ENCODE measurements at places on chromosomes 7 and 10.

DNA sequence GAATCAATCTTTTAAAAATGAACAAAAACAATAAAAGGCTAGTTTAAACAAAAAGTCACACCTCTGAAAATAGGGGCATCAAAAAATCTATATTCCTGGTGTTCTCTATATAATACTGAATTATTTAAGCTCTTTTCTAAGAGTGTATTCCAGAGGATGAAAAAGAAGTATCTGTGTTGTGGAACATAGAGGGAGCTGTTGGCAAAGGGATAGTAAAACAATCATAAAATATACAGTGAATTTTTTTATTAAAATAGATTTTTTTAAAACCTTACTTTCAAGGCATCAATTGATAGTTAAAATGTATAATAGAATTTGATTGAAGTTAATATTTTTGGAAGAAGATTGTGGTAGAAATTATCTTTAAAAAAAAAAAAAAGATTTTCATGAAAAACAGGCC, 1409.1 kb upstream of the CELF2 start:
- no peak for DNase-seq

GRCh38 chr7:134351424-134351823, 34.7 kb upstream of the SLC35B4 start:
- no peak for DNase-seq

DNA sequence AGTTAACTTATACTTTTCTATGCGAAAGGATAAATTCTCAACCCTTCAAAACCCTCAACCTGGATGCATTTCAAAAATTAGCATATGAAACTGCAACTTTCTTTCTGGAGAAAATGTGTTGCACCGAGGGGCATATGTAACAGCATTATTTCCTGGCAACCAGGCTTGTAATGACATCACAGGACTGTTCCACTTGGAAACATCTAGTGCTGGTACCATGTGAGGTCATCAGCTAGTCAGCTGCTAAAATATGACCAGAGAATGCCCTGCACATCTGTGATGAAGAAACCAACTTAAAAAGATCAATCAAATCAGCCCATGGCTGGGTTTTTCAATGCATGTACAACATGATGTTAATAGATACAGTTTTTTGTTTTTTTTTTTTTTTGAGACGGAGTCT, 40.0 kb downstream of the FGFR2 start:
- no peak for DNase-seq

DNA sequence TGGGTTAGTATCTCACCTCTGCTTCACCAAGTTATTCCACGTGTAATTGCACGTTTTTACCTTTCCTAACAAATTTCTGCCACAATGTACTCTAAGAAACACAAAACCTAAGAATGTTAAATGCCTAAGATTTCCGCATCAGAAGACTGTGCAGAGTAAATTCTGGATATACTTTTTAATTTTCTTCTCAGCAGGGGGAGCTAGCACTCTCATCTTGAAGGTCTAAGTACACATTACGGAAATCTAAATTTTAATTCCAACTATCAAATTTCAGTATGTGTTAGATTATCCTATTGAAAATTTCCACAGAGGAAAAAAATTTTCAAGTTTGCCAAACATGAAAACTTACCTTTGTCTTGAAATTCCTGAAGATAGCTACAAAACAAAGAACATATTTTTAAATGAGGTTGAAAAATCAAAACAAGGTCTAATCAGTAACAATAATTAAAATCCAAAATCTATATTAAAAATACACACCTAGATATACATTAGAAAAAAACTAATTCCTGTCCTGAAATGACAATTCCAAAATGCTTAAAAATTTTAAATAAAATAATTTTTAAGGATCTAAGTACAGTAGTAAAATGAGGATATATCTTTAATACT, 10.5 kb downstream of the SKAP2 start:
- DNase-seq: no peak

DNA sequence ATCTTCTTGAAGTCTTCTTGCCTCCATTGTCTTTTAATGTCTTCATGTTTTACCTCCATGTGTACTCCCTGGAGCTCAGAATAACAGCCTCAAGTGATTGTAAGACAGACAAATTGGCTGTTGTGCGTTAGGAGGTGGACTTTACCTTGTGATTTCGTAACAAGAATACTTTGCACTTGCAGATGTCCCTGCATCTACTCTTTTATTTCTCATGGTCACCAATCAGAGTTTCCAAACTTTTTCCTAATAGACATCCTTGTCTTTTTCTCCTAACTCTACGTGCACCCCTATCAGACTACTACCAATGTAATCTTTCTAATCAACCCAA, 172.3 kb downstream of the NRP1 start:
- no peak for DNase-seq

GRCh38 chr7:38367301-38367890, 94.0 kb upstream of the TARP start:
- DNase-seq: no peak

- no peak for DNase-seq
Observed at GRCh38 chr7:47303014-47303694, 278.8 kb downstream of the TNS3 start.

All from stimulated activated CD4-positive, alpha-beta T cell treated with anti-CD3 and anti-CD28 coated beads, Interleukin-12 subunit alpha, Interleukin-12 subunit beta, amount 100 ng/mL, for 4 hours (primary cell).